ENCODE measurements at places on chromosomes 6 and 20.

GRCh38 chr6:16130932-16131387 lies 2.1 kb downstream of the MYLIP start:
- peak; percentile 54 for DNase-seq

DNA sequence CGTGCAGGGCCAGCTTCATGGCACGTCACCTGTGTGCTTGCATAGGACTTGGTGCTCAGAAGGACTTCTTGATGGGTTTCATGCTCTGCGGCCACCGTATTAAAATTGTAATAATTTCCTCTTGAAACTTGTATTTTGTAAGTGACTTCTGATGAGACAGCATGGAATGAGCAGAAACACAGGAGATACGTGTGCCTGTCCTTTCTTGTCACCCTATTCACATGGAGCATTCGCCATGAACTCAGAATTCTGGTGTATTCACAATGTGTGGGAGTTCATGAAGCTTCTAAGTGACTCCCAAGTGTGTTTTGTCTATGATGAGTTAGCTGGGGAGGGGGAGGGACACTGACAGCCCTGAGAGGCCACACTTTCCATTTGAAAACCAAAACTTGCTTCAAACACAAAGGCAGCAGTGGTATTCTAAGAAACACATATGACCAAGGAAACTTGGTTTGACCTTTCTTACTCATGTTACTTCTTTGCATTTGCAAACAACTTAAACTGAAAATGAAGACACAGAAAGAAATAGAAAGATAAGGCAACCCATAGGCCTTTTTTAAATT lies 92.1 kb upstream of the NEDD9 start:
- DNase-seq = no peak

DNA sequence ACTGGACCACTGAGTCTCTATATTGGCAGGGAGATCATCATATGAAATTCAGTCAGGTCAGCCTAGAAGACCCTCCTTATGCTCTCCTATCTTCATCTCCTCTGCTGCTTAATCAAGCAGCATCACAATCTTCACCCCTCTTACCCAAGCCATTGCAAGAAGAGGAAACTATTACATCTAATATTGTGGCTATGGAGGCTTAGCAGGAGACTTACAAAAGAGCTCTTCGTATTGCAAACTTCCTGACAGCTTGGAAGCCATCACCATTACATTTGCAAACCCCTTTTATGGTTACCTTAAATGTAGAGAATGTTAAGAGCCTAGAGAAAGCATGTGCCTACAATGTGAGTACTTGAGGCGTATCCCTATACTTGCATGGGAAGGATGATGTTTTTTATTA lies 87.2 kb upstream of the STXBP5 start:
- no peak for DNase-seq

DNA sequence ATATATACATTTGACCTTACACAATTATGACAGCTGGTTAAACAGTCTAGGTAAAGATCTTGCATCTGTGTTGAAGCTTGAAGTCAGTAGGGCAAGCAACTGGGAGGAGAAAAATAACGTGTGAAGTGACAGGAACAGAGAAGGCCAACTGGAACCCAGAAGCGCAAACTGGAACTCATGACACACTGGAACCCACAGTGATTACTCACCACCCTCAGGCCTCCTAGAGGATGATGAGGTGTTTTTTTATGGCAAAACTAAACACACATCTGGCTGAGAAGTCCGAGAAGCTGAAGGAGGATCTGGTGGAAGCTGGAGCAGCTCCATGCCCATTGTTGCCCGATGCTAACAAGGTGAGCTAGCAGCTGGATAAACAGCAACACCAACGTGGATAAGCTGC lies 108.1 kb downstream of the TMEM200A start:
- DNase-seq = peak; percentile 81

DNA sequence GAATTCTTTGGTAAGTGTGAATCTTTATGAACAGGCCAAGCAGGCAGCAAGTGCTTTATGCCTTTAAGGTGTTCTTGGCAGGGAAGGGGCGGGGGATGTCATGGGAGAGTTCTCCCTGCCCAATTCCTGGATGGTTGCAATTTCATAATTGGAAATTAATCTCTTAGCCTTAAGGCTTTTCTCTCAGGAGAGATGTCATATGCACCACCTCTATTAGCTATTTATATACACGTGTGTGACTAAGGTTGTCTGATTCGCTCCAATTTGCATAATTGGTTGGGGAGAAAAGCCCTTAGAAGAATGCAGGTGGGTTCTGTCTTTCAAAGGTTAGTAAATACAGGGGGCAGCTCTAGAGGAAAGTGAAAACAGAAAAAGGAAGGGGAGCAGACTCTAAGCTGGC lies 5.2 kb upstream of the ENPP5 start:
- no peak for DNase-seq

GRCh38 chr6:161094955-161095354 lies 103.4 kb downstream of the MAP3K4 start:
- no peak for DNase-seq

DNA sequence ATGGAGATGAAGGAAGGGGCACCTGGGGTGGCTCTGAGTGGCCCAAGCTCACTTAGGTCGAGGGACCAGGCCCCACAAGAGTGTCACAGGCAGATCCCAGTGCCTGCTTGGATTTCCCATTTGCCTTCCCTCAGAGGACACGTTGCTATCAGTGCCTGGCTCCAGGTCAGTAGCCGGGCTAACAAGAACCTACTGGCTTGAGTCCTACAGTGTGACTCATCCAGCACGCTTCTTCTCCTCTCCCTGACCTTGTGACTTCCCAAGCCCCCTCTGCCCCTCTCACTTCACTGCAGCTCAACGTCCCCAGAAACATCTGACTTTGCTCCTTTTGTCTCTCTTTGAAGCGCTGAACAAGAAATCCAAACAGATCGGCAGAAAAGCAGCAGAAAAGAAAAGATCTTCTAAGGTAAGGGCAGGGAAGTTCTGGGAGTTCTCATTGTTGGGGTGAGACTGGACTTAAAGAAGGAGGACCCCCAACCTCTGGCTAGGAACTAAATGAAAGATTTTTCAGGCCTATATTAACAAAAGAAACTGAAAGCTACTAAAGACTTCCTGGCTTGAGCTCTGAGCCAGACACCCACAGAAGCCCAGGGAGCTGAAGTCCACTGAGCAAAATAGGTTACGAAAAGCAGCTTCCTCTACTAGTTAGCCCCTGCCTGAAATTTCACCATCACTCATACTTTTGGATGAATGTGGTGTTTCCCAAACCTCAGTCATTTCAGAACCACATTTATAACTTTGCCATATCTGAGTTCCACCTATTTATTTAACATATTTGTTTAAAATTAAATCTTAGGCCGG lies 21.5 kb downstream of the ASIP start:
- DNase-seq = peak; percentile 51

DNA sequence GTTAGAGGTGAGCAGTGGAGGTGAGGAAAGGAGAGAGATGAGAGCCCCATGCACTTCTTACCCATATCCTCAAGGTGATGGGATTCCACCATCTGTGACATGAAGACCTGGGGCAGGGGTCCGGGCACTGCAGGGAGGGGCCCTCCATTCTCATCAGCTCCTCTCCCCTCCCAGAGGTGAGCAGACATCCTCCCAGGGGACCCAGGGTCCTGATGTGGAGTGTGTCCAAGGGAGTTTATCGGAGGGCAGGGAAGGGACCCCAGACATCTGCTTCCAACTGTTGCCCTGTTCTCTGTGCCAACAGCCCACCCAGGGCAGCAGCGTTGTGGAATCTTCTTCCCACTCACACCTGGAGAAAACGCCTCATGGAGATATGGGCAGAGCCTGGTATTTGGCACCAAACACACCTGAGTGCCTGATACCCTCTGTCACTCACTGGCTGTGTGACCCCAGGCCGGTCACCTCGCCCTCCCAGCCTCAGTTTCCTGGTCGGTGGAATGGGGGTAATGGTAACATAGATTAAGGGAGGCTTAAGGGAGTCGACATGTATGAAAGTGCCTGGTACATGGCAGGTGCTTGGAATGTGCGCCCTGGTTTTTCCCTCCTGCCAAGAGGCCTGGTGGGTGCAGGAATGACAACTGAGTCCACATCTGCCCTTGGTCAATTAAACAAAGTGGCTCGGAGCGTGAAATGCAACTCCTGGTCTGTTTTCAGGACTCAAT lies 227.9 kb downstream of the PREX1 start:
- no peak for DNase-seq

GRCh38 chr6:127539272-127539671 lies 20.1 kb upstream of the MTCL3 start:
- DNase-seq = peak; percentile 53

GRCh38 chr6:112934433-112935327 lies 587.5 kb downstream of the RFPL4B start:
- no peak for DNase-seq

GRCh38 chr20:23570178-23570760 lies 2.0 kb upstream of the CST9L start:
- no peak for DNase-seq

GRCh38 chr6:147238906-147239305 lies 34.7 kb downstream of the STXBP5 start:
- DNase-seq = no peak

- DNase-seq = no peak
Measured at GRCh38 chr6:75620381-75621304, 19.0 kb downstream of the SENP6 start.

GRCh38 chr20:33894798-33895197 lies 83.7 kb downstream of the CHMP4B start:
- DNase-seq = peak; percentile 61

- DNase-seq = peak; percentile 50
Measured at GRCh38 chr20:24662752-24663365, 193.4 kb downstream of the SYNDIG1 start.

- peak; percentile 13 for DNase-seq
Measured at GRCh38 chr6:2055911-2056310, 189.5 kb downstream of the GMDS start.

GRCh38 chr6:166728884-166729530 lies 102.0 kb upstream of the RPS6KA2 start:
- no peak for DNase-seq

DNA sequence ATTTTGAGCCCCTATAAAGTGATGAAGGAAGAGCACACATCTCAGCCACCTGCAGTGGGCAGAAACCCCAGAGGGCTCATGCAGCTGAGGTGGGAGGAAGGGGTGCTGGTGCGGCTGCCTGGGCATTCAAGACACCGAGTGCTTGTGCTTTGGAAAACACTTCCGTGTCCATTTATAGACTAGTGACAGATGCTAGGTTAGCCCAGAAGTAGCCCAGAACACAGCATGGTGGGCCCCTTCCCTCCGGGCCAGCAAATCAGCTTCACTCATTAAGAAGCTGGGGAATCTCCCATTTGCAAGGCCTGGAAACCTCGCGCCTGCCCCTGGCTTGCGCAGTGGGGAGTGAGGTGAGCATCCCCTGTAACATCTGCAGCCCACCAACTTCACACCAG lies 12.9 kb downstream of the BEND3 start:
- no peak for DNase-seq

- no peak for DNase-seq
Measured at GRCh38 chr6:3353939-3354338, 95.2 kb downstream of the PSMG4 start.
